Right hindlimb (tissue), 1 donor: ENCODE measurements at places on chromosomes 3 and 15.

GRCh38 chr3:51332156-51332555, 52.9 kb upstream of the MANF start:
- no peak for DNase-seq

GRCh38 chr15:33234020-33234461, 39.5 kb upstream of the FMN1 start:
- no peak for DNase-seq

GRCh38 chr3:148729476-148730055, 31.9 kb downstream of the AGTR1 start:
- DNase-seq: no peak

GRCh38 chr15:79290642-79291275, 8.2 kb downstream of the ANKRD34C start:
- no peak for DNase-seq

DNA sequence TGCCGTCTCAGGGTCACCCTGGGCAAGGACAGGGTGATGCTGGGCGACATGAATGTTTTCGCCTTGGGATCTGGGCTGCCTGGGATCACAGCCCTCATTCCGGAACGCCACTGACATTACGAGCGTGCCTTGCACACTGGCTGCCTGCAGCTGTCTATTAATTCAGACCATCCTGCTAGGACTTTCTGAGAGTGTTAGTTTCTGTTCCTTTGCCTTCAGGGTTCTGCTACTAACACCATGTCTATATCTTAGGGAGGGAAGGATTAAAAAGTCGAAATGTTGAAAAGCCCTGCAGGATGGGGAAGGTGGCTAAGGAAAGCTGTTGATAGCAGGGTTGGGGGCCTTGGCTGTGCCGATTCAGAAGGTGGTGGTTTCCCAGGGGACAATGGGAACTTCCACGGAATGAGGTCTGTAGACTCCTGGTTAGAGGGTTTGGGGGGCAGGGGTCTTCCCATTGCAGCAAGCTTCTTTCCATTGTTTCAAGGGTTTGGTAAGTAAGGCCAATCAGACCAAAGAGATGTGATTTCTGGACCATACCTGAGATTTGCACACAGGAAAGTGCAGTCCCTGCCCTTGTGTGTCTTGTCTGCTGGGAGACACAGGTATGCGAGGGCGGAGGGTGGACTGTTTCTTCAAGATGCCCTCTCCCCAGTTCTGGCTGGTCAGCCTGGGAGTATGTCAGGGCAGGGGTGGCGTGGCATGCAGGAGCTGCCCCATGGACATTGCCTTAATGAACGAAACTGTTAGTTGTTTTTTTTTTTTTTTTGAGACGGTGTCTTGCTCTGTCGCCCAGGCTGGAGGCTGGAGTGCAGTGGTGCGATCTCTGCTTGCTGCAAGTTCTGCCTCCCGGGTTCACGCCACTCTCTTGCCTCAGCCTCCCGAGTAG, 50.9 kb downstream of the RGMA start:
- peak; percentile 19 for DNase-seq

- no peak for DNase-seq
Observed at GRCh38 chr3:8657804-8658305, 13.3 kb upstream of the SSUH2 start.

DNA sequence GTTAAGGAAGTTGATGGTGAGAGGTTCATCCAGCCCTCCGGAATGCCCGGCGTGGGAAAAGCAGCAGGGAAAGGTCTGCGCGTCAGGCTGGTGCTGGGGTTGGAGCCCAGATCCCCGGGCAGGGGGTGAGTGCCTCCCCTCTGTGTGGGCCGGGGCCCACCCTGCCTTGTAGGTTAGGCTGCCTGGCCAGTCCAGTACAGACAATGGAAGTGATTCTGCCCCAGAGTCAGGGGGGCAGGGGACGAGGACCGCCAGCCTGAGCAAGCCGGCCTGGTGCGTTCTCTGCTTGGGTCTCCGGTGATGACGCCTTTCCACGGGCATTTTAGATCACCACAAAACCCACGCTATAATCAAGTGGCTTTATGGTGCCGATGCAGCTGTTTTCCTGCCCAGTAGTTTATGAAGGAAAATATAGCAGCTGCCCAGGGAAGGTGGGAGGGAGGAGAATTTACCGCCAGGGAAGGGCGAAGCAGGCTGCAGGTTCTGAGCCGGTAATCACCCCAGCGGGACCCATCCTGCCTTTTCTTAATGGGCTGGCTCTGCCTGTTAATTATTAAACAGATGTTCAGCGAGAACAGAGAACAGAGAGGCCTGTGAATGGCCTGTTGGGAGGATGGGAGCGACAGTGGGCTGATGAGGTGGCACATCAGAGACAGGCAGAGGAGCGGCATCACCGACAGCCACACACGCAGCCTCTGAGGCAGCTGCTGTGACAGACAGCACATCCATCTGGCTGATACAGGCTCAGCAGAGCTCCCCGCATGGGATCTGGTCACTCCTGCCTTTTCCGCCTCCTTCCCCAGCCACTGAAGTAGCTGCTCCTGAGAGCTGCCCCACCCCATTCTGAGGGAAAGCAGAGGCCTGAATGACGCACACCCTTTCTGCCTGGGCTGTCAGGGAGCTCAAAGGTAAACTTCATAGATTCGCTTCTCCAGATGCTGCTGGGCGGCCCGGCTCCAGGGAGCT, 35.2 kb downstream of the BDH1 start:
- peak; percentile 63 for DNase-seq

GRCh38 chr3:49653621-49654020, 20.5 kb upstream of the APEH start:
- no peak for DNase-seq

GRCh38 chr15:91478717-91479191, 374.8 kb upstream of the SLCO3A1 start:
- DNase-seq: no peak

GRCh38 chr15:63832620-63833019, 1.1 kb downstream of the HERC1 start:
- no peak for DNase-seq

GRCh38 chr15:35858707-35859106, 312.7 kb upstream of the DPH6 start:
- DNase-seq: no peak
